ENCODE measurements at places on chromosomes 1 and 21. TPM values are rescaled to one million over a fixed set of nuclear protein-coding genes. Genes with fewer than 3 reads are reported as not detected.

DNA sequence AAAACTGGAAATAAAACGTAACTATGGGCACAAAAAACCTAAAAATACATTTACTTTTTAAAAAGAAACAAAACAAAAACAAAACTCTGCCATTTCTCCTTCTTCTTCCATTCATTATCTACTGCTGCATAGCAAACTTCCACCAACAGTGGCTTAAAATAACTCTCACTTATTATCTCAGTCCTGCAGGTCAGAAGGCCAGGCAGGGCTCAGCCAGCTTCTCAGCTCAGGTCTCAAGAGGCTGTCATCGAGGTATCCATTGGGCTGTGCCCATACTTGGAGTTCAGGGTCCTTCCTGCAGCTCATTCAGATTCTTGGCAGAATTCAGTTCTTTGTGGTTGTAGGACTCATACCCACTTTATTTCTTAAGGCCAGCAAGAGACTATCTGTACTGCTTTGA lies 352.7 kb upstream of the PLD5 start:
- no peak for DNase-seq

DNA sequence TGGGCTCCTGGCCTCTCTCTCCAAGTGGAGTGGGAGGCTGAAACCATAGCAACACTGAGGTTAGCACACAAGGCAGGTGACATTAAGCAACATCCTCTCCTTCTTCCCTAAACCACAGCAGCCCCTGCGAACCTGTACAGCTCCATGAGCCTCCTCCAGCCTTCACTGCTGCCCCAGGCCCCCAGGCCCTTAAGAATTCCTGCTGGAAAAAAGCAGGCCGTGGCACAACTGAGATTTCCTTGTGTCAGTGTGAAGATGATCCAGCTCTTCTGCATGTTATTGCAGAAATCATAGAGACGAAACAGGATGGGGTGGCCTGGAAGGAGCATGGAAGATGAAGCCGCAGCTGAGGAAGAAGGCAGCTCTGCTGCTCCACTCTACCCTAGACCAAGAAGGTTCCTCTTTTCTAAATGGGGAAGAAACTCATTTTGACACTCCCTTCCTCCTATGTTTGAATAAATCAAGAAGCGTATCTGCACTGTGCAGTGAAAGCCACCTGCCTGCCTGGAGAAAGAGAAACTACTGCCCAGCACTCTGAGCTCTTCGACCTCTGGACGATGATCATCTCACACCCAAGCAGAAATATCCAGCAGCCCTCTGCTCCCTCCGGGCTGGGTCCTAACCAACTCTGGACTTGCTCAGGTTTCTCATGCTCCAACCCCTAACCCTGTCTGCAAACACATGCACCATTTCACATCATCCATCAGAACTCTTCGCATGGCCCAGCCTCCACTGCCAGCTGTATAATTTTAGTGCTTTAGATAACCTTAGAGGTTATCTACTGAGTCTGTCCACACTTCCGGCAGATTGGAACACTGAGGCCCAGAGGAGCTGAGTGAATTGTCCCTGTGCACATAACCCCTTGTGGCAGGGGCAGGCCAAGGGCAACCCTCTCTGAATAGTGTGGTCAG lies 20.7 kb downstream of the SH3BP5L start:
- DNase-seq, result no peak

GRCh38 chr1:156816561-156817328 lies at the start of gene SH2D2A:
SH2D2A (minus strand) TSS chr1:156816848; CDS start chr1:156816708, 140 bp downstream.
- no peak for DNase-seq

- DNase-seq, result no peak
These were observed 116.4 kb downstream of the GLIS1 start for GRCh38 chr1:53622531-53622930.

GRCh38 chr1:32426489-32427255 lies 32.4 kb upstream of the BSDC1 start:
- DNase-seq, result peak; percentile 2

DNA sequence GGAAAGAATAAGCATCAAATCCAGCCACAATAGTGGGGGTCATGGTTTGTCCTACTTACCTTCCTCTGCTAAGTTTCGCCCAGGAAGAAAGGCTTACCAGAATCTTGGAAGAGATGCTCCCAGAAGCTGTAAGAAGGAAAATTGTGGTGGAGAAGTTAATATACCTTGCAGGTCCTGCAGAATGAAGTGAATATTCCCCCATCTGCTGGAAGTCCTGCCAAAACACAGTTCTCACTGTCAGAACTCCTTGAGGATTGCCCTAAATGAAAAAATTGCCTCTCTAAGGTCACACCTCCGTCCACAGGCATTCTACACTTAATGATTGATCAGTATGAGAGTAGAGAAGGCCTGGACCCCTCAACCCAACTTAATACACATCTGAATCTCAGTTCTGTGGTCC lies 78.4 kb upstream of the RGS21 start:
- DNase-seq, result no peak

GRCh38 chr1:36166938-36167905 lies 11.3 kb downstream of the MAP7D1 start:
- no peak for DNase-seq

The C1orf87 gene
- not detected for total RNA-seq

The FCRL6 gene
- not detected for total RNA-seq

The TSPEAR gene
- total RNA-seq, result not detected
